Left forelimb (tissue), 1 donor: ENCODE measurements at places on chromosomes 3 and 15.

DNA sequence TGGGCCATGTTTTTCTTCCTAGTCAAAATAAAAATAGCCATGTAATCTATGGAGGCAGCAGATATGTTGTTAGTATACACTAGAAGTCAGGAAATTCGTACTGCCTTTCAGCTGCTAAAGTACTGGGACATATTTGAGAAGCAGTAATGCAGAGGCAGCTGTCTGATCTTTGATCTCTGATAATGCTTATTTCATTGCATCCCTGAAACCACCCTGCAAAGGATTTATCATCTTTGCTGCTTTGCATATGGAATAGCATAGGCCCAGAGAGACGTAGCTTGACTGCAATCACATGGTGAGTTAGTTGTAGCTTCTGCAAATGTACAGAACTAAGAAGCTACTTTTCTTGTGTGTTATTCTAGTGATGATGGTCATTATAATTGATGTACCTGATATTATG is 52.4 kb downstream of the RBM6 start:
- DNase-seq, result no peak

DNA sequence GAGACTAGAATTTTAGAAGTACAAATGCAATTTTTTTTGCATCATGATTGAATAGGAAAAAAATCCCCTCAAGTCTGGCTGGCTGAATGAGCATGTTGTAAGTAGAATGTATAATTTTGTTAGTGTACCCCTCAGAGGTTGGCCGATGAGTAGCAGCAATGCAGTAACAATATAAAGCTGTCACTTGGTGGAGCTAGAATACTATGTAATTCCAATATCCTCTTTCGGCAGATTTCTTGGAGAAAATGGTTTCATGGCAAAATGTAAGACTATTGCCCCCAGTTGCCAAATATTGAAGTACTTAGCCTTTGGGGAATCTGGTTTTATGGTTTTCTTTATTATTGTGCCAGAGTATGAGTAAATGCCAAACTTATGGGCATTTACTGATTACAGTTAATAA is 39.8 kb upstream of the SGO1 start:
- DNase-seq, result no peak

DNA sequence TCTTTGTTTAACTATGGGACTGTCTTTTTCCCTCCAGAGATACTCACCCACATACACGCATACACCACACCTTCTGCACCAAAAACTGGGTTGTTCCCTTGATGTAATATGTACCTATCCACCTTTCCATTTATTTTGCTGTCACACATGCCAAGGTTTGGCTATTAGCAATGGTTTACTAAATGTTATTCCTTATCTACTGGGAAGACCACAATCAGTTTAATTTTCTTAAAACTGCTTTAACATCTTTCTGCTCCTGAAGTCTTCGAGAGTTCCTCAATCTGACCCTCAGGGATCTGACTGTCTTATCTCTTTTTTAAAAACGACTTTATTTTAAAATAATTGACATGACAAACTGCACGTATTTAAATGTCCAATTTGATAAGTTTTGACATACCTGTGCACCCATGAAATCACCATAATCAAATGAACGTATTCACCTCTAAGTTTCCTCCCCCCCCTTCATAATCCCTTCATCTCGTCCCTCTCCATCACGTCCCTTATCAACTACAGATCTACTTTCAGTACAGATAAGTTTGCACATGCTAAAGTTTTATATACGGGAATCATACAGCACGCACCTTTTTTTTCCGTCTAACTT is 805 bp upstream of the TRPM7 start:
- no peak for DNase-seq

DNA sequence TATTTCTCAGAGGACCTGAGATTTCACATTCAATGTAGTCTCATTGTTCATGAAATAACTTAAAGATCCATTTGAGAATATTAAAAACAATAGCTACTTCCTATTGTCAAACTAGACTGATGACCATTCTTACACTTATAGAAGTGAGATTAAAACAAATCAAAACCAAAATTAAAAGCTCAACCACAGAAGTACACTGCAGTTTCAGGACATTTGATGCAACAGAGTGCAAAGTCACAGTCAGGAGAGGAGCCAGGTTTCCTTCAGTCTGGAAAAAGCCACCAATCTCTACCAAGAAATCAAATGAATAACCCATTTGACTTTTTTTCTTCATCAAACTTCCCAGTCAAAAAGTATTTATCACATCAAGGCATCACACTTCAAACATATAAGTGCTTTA is 5.5 kb downstream of the CCPG1 start:
- DNase-seq, result no peak

GRCh38 chr3:182078316-182078715 is 366.6 kb downstream of the SOX2 start:
- no peak for DNase-seq

- DNase-seq, result no peak
These were observed 44.6 kb downstream of the CMTM6 start for GRCh38 chr3:32457971-32458471.

DNA sequence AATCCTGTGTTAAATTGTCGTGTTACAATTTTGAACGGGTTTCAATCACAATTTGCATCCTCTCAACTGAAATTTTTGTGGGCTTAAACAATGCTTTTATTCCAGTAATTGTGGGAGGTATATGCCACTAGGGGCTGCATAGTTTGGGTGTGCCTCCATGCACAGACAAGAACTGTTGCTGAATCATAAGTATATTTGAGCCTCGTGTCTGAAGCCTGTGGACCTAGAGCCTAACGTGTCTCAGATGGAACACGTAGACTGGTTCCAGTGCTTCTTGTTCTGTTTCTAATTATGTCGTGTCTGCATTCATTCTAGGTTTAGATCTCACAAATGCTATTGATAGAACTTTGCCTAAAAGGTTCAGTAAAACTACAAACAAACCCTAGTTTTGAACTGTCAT is 363.4 kb downstream of the RBMS3 start:
- no peak for DNase-seq

GRCh38 chr3:32276279-32276841 is 37.9 kb downstream of the CMTM8 start:
- DNase-seq, result no peak

- DNase-seq, result no peak
These were observed 47.4 kb downstream of the ADAMTS7 start for GRCh38 chr15:78763796-78764241.

DNA sequence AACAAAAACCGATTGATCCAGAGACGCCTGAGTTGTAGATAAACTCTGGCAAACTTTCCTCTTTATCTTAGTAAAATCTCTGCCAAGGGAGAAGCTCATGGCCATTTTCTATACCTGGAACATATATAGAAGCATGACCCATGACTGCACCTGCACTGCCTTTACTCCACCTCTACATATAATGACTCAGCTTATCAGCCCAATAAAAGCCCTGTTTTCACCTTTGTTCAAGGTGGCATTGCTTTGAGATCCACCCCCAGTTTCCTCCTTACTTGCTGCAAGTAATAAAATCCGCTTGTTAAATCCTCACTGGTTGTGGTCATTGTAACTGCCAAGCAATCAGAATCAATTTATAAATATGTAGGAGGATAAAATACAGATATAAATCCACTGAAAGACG is 1280.4 kb downstream of the NSUN3 start:
- DNase-seq, result no peak

GRCh38 chr3:44058022-44058867 is 183.4 kb upstream of the TOPAZ1 start:
- no peak for DNase-seq

DNA sequence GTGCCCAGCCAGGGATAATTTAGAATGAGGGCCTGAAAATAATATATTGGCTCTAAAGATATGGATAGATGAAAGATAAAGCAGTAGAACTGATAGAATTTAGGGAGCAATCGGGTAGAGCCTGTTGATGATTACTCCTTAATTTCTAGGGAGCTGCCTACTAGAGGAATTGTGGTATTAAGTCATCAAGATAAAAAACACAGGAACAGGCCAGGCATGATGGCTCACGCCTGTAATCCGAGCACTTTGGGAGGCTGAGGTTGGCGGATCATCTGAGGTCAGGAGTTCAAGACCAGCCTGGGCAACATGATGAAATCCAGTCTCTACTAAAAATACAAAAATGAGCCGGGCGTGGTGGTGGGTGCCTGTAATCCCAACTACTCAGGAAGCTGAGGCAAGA is 130.4 kb downstream of the PCCB start:
- no peak for DNase-seq

GRCh38 chr3:72535772-72536171 is 312.5 kb downstream of the SHQ1 start:
- no peak for DNase-seq

DNA sequence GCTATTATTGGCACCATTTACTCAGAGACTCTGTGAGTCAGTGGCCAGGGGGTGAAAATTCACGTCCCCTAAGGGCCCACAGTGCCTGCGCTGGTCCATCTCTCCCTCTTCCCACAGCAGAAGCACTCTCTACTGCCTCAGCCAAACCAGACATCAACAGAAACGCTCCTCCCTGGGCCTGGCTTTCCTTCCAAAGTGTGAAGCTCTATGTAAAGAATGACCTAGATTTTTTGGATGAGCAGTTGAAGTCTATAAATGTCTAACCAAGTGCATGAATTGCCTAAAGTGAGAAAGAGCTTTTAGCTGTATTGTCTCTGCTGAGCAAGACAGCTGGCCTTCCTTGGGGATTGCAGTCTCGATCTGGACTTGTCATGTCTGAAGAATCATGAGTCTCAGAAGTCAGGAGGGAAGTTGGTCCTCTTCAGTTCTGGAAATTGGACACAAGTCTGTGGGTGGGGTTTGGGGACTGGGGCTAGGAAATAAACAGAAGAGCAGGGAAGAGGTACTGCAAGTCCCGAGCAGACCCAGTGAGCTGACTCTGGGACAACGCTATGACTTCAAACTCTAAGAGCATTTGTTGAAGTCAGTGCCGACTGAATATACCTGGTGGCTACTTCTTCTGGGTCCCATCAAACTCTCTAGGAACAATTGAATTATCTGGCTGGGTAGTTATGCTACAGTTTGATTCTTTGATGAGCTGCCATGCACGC is 29.0 kb downstream of the RASGRP1 start:
- no peak for DNase-seq

DNA sequence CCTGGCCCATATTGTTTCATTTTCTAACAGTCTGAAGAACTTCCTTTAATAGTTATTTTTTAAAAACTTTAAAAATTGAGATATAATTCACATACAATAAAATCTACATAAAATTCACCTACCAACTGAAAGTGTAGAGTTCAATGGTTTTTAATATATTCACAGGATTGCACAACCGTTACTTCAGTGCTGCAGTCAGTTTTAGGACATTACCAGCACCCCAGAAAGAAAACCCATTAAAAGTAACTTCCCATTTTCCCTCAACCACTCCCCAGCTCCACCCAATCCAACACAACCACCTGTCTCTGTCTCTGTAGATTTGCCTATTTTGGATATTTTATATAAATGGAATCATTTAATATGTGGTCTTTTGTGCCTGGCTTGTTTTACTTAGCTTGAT is 29.6 kb downstream of the MGA start:
- no peak for DNase-seq

DNA sequence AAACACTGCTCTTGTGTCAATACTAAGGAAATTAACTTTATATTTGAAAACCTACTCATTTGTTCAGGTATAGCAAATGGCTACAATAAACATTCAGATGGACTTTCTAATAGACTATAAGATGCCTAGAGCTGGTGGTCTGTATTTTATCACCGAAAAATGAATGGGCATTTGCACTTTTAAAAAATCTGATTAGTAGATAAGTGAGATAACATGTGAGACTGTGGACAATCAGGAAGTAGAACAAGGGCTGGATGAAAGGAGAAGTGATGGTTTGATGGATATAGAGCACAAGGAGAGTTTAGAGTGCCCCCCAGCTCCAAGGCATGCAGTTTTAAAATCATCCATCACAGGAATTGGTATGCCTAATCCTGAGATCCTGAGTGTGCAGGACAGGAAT is 308.4 kb upstream of the RARB start:
- no peak for DNase-seq

DNA sequence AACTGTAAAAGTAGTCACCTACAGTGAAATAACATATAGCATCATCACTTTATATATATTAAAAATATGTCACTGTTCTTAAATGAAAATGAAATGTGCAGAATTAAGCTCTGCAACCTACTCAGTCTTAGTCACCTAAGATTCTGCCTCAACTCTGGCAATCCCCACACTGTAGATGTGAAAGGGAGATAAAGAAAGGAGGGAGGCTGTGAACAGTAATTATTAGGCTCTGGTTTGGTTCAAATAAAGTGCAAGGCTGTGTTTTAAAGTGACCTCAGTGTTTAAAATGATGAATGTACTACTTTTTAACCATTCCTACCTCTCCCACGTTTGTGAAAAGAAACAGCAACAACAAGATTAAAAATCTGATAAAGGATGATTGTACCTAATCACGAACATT is 72.2 kb downstream of the ATP8B4 start:
- DNase-seq, result no peak

DNA sequence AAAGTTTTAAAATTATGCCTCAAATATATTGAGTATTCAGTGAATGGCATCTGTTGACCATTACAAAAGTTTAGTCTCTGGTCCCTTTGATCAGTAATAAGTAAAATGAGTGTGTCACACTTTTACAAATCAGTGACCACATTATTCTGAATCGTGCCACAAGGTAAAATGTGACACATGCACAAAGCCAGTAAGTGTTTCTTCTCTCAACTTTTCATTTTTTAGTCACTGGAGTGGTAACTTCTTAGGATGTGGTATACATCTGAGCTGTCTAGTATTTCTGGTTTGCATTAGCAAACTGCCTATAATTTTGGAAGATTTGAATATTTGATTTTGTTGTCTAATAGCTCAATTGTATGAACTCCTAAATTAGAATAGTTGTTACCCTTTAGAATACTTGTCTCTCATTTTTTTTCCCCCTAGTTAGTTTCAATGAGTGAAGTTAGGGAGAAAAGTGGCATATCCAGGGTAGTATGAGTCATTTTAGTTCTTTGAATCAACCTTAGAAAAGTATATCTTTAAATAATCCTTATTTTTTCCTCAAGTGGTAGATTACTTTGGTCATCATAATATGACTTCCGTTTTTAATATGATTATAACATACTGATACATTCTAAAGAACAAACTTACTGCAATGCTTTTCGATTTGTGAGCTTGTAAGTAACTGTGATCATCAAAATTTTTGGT is 18.1 kb downstream of the DNAJC13 start:
- no peak for DNase-seq

- no peak for DNase-seq
These were observed 36.0 kb upstream of the TIMP4 start for GRCh38 chr3:12194669-12195161.

GRCh38 chr15:34241376-34242330 is 16.8 kb downstream of the EMC4 start:
- no peak for DNase-seq

GRCh38 chr3:82790307-82791097 is 1029.1 kb upstream of the GBE1 start:
- no peak for DNase-seq

- no peak for DNase-seq
These were observed 4.2 kb downstream of the MFGE8 start for GRCh38 chr15:88908697-88909621.

- no peak for DNase-seq
These were observed 168.8 kb upstream of the ST8SIA2 start for GRCh38 chr15:92224843-92225242.

- no peak for DNase-seq
These were observed 312.9 kb downstream of the PDCD6IP start for GRCh38 chr3:34111361-34111760.

- DNase-seq, result no peak
These were observed 1.0 kb upstream of the COL7A1 start for GRCh38 chr3:48596157-48596556.
